ENCODE measurements at places on chromosomes 7 and 10.

- no peak for DNase-seq
Measured at GRCh38 chr7:143289421-143289820, 1.3 kb downstream of the CASP2 start.

- DNase-seq: no peak
Measured at GRCh38 chr7:2616387-2617324, 15.1 kb upstream of the TTYH3 start.

- no peak for DNase-seq
Measured at GRCh38 chr10:88172159-88172558, 308.7 kb downstream of the PTEN start.

GRCh38 chr7:44891791-44892190 is 6.5 kb upstream of the PURB start:
- no peak for DNase-seq

DNA sequence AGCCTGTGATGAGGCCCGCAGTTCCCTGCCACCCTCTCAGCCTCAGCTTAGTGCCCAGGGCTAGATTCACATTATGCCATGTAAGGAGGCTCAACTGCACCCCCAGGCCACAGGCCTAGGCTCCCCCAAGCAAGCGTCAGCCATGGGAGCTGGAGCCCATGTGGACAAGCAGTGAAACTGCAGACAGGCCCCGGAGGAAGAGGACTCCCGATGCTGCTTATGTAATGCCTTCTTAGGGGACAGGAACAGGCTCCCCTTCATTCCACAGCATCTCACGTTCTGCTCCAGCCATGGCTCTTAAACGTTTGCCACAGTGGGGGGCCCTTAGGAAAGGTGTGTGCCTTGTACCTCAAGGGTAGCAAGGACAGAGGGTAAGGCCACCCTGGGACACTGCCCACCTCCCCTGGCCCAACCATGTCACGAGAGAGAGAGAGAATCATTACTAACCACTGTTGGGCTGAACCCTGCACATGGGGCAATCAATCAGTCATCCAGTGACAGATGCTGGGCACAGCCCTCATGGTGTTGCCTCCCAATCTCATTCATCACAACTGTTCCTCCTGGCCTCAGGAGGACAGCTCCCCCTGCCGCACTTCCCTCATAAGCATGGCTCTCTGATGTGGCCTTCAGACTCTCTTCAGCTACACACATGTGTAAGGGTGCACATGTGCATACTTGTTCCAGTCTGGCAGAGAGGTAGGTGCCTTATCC is 263.0 kb downstream of the GRID1 start:
- DNase-seq: no peak

- DNase-seq: no peak
Measured at GRCh38 chr10:58514111-58514770, 1.6 kb downstream of the BICC1 start.

DNA sequence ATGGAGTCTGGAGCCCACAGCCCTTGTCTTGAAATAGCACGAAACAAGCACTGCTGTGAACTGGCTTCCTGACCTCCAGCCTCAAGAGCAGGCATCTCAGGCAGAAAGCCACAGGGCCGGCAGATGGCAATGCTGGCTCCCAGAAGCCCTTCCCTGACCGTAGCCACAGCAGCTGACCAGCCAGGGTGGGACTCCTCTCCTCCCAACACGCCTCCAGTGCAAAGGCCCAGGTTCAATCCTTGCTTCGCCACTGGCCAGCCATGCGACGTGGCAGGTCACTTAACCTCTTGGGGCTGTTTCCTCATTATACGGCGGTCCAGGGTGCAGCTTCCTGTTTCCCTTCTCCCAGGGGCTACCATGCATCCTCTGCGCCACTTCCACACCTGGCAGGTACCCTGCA is 12.8 kb downstream of the PRKAG2 start:
- DNase-seq: no peak
